HuH-7 (cell line): ENCODE measurements at places on chromosomes 3 and 15.

- DNase-seq = no peak
These were observed 427.3 kb downstream of the CNTN4 start for GRCh38 chr3:2525968-2526367.

GRCh38 chr15:42059661-42060476 is 34.5 kb downstream of the PLA2G4D start:
- peak; percentile 51 for DNase-seq

DNA sequence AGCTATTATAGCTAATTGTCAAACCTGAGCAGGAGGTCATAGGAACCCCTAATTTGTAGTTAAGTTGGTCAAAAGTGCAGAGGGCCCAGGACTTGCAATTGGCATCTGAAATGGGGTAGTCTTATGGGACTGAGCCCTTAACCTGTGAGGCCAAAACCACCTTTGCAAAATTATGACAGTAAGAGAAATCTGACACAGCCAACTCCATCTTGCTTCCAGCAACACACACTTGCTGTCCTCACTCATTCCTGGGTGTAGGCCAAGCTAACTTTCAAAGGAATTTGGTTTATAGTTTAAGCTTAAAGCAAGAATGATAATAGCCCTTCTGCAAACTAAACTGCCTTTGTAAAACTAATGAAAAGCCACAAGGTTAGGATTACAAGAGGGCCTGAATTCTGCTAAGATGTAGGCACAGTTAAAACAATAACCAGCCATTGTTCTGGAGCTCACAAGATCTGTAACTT is 57.6 kb upstream of the FRMD4B start:
- no peak for DNase-seq

- DNase-seq = no peak
These were observed 24.1 kb upstream of the MUC4 start for GRCh38 chr3:195835791-195836190.

- DNase-seq = no peak
These were observed 22.1 kb downstream of the SRPRB start for GRCh38 chr3:133827684-133828083.

DNA sequence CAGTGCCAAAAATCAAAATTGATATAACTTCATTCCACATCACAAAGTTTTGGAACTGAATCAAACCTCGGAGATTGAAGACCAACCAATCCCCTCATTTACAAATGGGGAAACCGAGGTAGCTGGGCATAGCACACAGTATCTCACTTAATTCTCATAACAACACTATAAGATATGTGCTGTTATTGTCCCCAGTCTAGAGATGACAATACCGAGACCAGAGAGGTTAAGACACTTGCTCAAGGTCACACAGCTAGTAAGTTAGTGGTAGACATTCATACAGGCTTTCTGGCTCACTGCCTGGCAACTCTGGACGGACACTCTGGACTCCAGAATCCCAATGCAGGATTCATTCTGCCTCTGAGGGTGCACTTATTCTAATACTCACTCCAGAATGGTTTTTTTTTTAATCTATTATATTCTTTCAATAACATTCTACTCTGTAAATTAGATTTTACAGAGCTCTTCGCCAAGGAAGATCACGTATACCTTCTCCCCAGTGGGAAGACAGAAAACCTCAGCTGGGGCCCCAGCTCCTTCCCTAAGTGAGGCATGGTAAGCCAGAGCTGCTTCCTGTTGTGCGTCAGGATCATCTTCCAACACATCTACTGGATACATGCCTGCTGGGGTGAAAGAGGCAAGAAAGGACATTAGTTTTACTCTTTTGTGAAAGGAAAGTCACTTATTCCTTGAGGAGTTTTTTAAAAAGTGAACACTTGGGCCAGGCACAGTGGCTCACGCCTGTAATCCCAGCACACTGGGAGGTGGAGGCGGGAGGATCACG is 128.4 kb upstream of the IGF1R start:
- DNase-seq = no peak

DNA sequence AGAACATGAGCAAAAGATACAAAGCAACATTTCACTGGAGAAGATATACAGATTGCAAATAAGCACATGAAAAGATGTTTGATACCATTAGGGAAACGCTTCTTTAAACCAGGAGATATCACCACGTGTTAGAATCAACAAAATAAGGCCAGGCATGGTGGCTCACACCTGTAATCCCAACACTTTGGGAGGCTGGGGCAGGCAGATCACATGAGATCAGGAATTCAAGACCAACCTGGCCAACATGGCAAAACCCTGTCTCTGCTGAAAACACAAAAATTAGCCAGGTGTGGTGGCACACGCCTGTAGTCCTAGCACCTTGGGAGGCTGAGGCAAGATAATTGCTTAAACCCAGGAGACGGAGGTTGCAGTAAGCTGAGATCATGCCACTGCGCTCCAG is 20.5 kb upstream of the MUC20 start:
- no peak for DNase-seq

DNA sequence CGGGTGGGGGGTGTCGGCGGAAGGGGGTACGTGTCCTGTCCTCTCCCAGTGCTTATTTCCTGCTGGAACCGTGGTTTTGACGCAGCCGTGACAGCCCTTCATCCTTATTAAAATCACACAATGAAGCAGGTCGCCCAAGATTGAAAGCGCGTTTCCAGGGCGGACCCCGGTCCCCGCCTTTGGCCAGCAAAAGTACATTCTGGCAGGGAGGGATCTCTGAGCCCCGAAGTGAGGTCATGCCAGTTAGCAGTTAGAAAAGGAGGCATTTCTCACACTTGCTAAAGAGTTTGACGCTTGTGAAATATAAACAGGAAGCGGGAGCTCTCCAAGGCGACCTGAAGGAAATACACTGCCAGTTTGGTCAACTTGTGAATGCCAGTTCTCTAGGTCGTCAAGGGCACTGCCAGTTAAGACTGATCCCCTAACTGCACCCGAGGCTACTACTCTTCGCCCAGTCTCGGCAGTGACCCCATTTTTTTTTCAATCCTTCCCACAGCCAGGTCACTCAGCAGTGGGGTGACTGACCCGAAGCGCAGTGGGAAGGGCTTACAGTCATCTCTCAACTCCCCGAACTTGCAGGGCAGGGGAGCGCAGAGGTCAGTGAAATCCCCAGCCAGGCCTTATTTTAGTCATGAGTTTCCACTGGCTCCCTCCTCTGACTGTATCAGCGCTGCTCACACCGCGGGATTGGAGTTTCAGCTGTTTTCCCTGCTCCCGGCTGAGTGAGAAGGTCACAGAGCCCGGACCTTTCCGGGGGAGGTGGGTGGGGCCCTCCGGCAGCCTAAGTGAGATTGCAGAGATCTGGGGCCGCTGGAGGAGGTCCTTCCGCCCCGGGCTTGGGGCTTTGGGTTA is 2.0 kb upstream of the BHLHE40 start:
- DNase-seq = peak; percentile 82
